ENCODE measurements at places on chromosomes 6 and 20.

DNA sequence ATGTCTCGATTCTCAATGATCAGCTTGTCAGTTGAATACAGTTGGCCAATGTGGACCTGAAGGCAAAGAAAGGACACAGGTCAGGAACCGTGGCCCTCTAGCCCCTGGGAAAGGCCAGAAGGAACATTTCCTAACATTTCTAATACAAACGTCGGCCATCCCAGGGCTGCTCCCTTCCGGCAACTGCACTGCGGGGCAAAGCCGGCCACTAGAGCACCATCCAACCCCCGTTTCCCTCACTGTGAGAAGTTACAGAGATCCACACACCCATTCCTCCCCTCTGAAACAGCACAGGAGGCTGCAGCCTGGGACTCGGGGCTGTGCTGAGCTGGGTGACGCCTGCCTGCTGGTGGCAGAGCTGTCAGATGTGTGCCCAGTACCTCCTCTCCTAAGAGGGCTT lies 24.3 kb downstream of the PPP1R3G start:
- no peak for DNase-seq

DNA sequence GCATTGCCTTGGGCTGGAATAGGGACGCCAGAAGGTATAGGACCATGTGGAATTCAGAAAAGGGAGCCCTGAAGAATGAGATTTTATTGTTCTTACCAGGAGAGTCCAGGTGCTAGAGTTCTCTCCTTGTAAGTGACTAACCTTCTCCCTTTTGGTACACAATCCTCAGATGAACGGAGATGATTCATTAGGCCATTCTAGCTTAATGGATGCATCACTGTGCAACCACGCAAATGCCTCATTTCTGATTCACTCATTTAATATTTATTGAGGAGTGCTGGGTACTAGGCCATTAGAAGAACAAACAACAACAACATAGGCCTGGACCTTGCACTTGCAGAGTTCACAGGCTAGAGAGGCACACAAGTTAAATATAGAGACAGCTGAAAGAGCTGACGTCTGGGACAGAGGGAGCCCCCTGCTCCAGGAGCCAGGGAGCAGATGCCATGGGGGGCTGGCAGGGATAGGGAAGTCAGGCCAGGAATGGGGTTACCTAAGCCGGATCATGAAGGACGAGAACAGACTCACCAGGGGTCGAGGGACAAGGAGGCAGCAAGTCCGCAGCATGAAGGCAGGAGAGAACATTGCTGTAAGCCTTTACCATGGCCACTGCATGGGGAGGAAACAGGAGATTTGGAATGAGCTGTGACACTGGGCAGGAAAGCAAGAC lies 179.5 kb upstream of the AKAP12 start:
- DNase-seq, result no peak

- no peak for DNase-seq
These were observed 399.8 kb downstream of the BTBD9 start for GRCh38 chr6:38239719-38240451.

DNA sequence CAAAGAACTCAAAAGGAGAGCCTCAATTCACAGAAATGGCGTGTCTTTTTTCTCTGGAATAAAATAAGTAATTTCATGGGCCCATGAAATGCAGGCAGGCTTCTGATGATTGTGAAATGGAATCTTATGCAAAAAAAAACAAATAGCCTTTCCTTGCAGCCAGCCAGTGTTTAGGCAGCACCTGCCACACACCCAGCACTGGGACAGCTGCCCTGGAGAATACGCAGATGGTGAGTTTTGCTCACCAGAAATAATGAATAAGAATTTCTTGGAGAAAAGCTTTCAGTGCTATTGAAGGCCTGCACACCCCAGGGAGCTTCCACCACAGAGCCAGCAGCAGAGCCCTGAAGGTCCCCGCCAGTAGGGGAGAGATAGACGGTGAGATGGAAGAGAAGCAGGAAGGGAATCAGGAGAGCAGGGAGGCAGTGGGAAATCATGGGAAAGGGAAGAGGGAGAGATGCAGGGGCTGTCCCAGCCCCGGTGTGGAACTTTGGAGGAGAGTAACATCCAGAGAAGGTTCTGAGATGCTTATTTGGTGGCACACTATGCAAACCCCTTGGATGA lies 54.9 kb downstream of the PXDC1 start:
- DNase-seq, result no peak

DNA sequence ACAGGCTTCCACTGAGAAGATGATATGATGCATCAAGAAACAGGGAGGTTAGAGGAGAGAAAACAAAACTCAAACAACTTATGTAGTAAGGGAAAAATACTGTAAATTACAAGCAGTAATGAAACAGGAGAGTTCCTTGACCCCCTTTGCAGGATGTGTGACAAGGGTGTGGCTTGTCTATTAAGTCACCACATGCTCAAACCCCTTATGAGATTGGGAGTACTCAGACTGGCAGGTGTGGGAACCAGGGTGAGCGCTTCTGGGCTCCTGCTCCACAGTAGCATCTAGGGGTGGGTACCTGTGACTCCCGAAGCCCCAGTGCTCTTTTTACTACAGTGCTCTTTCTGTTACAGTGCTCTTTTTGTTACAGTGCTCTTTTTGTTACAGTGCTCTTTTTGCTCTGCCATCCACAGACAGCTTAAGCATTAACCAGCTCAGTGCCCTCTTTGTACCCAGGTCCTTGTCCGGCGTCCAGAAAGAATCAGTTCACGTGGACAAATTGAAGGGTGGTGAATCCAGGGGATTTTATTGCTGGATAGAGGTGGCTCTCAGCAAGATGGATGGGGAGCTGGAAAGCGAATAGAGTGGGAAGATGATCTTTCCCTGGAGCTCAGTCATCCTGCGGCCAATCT lies 28.7 kb downstream of the OLIG3 start:
- no peak for DNase-seq

GRCh38 chr6:12715437-12715836 lies 1.1 kb upstream of the PHACTR1 start:
- no peak for DNase-seq

GRCh38 chr20:47272893-47273590 lies 83.5 kb downstream of the ZMYND8 start:
- no peak for DNase-seq

GRCh38 chr6:105644073-105644489 lies 241.2 kb upstream of the PREP start:
- DNase-seq, result no peak

DNA sequence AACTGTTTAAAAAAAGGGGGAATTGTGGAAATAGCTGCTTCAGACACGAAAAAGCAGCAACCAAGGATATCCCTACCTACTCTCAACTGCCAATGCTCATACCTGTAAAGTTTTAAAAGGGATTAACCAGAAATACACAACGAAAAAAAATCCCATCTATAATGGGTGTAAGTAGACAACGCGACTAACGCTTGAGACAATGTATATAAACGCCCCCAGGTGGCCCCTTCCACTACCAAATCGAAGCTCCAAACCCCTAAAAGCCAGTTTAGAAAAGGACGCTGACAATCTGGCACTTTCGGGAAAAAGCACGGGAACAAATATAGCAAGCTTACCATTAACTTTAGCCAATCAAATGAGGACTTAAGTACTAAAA lies 94.5 kb upstream of the BTN3A2 start:
- no peak for DNase-seq

DNA sequence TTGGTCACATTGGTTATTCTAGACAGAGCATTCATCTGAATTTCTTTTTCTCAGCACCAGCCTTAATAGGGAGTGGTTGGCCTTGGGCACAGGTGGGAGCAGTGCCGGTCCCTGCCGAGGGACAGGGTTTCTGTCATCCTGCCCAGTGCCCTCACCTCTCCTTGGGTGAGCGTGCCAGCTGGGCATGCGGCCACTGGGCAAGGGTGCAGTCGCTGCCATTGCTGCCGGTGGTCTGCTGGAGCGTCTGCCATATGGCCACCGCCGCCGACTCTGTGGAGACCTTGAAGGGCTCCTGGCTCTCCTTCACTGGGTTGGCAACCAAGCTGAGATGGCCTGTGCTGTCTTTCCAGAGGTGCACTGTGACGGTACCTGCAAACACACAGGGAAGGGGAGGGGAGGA lies 16.4 kb upstream of the UQCC2 start:
- no peak for DNase-seq

- DNase-seq, result no peak
These were observed 180.4 kb upstream of the FOXQ1 start for GRCh38 chr6:1131285-1132079.

GRCh38 chr20:59322585-59323454 lies 22.4 kb downstream of the EDN3 start:
- DNase-seq, result no peak

DNA sequence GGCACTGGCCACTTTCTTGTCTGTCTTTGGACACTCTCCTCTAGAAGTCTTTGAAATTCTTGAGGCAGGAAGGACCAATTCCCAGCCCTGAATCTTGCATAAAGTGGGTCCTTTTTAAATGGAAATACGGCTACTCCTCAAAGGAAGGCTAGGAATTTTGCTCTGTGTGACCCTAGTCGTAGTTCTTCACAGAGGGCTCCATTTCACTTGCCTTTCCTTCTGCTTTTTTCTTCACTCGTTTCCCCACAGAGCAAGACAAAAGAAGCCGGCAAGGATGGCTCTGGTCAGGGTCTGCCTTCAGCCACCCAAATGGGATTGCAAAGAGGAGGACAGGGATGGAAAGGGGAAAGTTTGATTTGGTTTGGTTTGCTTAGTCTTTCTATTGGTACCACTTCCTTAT lies 25.8 kb downstream of the HLA-E start:
- no peak for DNase-seq
